Activated naive CD8-positive, alpha-beta T cell treated with anti-CD3 and anti-CD28 coated beads, Interleukin-2, amount 50 U/mL, for 24 hours (primary cell): ENCODE measurements at places on chromosomes 3 and 15.
A peak's percentile ranks its signal among the peaks of the same experiment; 100 is the strongest.

DNA sequence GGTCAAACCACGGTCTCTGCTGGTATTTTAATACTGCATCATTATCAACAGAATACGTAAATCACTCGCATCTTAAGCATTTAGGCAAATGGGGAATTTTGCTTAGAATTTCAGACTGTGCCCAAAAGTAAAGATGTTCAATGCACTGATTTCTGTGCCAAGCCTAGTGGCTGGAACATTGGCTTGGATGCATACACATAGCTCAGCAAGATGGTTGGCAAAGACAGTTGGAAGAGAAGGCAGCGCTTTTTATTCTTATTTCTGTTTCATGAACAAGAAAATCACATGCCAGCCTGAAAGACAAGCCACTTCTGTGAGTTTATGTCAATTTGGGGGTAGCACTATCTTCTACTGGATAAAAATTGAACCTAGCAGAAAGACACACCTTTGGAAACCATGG is 15.1 kb downstream of the MECOM start:
- no peak overlapping the region for H3K4me3 ChIP-seq
- no peak for DNase-seq
- no peaks in the 10 kb centered on the region for H3K4me1 ChIP-seq
- H3K27me3 ChIP-seq: peaks cover 43% of the 10 kb centered on the region

DNA sequence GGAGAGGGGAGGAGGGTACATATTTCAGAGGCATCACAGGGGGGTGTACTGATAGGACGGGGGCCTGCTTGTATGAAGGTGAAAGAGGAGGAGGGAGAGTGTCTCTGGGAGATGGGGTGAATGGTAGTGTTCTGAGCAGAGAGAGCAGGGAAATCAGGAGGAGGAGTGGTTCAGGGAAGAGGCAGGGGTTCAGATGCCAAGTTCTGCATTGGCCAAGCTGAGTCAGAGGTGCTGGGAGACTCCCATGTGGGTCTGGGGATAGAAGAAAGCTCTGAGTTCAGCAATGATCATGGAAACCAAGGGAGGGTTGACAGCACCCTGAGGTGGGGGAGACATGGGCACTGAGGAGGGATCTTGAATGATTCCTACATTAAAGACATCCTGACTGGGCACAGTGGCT is 3.0 kb downstream of the CYP8B1 start:
- H3K27ac ChIP-seq: no peak overlapping the region
- DNase-seq: no peak
- H3K27me3 ChIP-seq: no peaks in the 10 kb centered on the region
- H3K36me3 ChIP-seq: no peaks in the 10 kb centered on the region

- peaks cover 3% of the 10 kb centered on the region for H3K27me3 ChIP-seq
- H3K4me3 ChIP-seq: no peak overlapping the region
- no peaks in the 10 kb centered on the region for H3K36me3 ChIP-seq
- DNase-seq: no peak
- no peak overlapping the region for H3K27ac ChIP-seq
Observed at GRCh38 chr15:95009635-95010034, 778.3 kb downstream of the MCTP2 start.

- no peaks in the 10 kb centered on the region for H3K4me1 ChIP-seq
- no peak overlapping the region for H3K4me3 ChIP-seq
- H3K27ac ChIP-seq: no peak overlapping the region
- no peaks in the 10 kb centered on the region for H3K36me3 ChIP-seq
- H3K27me3 ChIP-seq: no peaks in the 10 kb centered on the region
Observed at GRCh38 chr3:148532326-148532725, 165.4 kb upstream of the AGTR1 start.

GRCh38 chr3:52809662-52810377 is 15.2 kb downstream of the ITIH3 start:
- H3K4me3 ChIP-seq: no peak overlapping the region
- H3K4me1 ChIP-seq: no peaks in the 10 kb centered on the region
- no peak for DNase-seq
- no peaks in the 10 kb centered on the region for H3K36me3 ChIP-seq

DNA sequence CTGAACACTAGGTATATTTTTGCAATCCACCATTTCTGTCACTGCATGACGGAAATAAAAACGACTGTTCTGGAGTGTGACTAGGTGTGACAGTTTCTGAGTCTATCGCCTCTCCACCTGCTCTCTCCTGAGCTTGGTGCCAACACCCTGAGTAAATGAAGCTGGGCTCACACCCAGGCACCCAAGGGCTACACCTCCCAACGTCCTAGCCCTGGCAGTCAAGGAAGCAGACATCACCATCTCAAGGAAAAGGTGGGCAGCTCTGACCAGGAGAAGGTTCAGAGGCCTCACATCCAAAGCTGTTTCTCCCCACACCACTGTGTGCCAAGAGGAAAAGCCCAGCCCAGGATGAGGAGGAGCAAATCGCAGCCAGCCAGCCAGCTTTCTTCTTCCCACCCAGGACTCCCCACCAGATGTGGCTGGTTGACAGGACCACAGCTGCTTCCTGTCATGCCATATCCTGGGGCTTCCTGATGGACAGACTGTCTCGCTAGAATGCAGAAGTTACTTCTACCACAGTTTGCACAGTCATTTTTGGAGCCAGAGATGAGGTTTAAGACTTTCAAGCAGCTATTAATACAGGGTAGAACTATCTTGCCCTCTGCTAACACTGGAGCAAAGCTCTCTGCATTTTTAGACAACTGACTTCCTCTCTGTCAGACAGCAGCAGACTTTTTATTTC is 3.3 kb downstream of the SCAMP2 start:
- peak overlapping the region; percentile 58 for H3K4me3 ChIP-seq
- peak; percentile 32 for DNase-seq
- no peaks in the 10 kb centered on the region for H3K27me3 ChIP-seq
- H3K27ac ChIP-seq: peak overlapping the region; percentile 84
- peaks cover 81% of the 10 kb centered on the region for H3K4me1 ChIP-seq

GRCh38 chr3:189142527-189142926 is 29.2 kb upstream of the TPRG1 start:
- H3K4me1 ChIP-seq: peaks cover 24% of the 10 kb centered on the region
- peak; percentile 8 for DNase-seq
- H3K4me3 ChIP-seq: no peak overlapping the region

DNA sequence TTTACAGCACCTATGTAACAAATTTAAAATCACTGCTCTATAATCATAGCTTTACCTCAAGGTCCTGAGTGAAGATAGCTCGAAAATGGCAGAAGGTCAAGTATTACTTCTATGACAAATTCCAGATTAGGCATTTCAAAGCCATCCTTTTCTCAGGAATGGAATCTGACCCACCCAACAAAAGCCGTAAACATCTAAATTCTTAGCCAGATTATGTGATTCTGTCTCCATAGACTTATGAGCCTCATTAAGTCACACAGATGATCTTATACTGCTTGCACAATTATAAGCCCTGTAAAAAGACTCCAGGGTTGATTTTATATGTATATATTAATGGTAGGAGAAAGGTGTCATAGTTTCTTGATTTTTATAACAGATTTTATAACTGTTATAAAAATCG is 56.9 kb downstream of the CEP152 start:
- no peak overlapping the region for H3K27ac ChIP-seq
- no peaks in the 10 kb centered on the region for H3K4me1 ChIP-seq
- H3K4me3 ChIP-seq: no peak overlapping the region

- H3K36me3 ChIP-seq: peaks cover 40% of the 10 kb centered on the region
- peaks cover 6% of the 10 kb centered on the region for H3K27me3 ChIP-seq
- peaks cover 18% of the 10 kb centered on the region for H3K4me1 ChIP-seq
- peak within 1 kb of the TSS; percentile 86 for H3K27ac ChIP-seq
- peak; percentile 93 for DNase-seq
- H3K4me3 ChIP-seq: peak within 1 kb of the TSS; percentile 92
Observed at GRCh38 chr3:48188266-48189201, at the start of gene CDC25A. CDC25A (minus strand) TSS chr3:48188417; CDS start chr3:48187947, 470 bp downstream.

GRCh38 chr3:77595371-77595870 is 555.5 kb downstream of the ROBO2 start:
- no peaks in the 10 kb centered on the region for H3K36me3 ChIP-seq
- no peak overlapping the region for H3K27ac ChIP-seq
- H3K4me3 ChIP-seq: no peak overlapping the region
- no peaks in the 10 kb centered on the region for H3K27me3 ChIP-seq
- no peaks in the 10 kb centered on the region for H3K4me1 ChIP-seq

DNA sequence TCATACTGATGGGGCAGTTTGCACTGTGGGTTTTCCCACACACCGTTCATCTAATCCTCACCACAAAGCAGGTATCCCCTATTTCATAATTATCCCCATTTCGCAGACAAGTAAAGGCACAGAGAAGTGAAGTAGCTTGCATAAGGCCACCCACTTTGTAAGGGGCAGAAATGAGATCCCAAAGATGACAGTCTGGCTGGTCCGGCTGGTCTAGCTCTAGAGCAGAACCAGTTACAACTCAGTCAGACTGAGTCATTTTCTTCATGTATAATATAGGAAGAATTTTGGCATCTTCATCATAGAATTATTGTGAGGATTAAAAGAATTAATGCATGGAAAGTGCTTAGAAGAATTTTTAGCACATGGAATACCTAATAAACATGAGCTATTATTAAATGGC is 10.6 kb downstream of the RBP1 start:
- H3K27ac ChIP-seq: no peak overlapping the region
- H3K27me3 ChIP-seq: peaks cover 2% of the 10 kb centered on the region
- no peaks in the 10 kb centered on the region for H3K36me3 ChIP-seq
- no peaks in the 10 kb centered on the region for H3K4me1 ChIP-seq
- no peak overlapping the region for H3K4me3 ChIP-seq

GRCh38 chr3:119589102-119589773 is 8.4 kb upstream of the PLA1A start:
- peaks cover 39% of the 10 kb centered on the region for H3K4me1 ChIP-seq
- H3K36me3 ChIP-seq: peaks cover 5% of the 10 kb centered on the region
- no peak overlapping the region for H3K4me3 ChIP-seq
- peaks cover 2% of the 10 kb centered on the region for H3K27me3 ChIP-seq

- H3K27ac ChIP-seq: no peak overlapping the region
- H3K27me3 ChIP-seq: peaks cover 5% of the 10 kb centered on the region
- H3K36me3 ChIP-seq: no peaks in the 10 kb centered on the region
- H3K4me1 ChIP-seq: no peaks in the 10 kb centered on the region
- no peak for DNase-seq
Observed at GRCh38 chr3:156409694-156410093, 145.2 kb downstream of the SSR3 start.

GRCh38 chr3:14141602-14142341 is 16.9 kb downstream of the TMEM43 start:
- H3K4me3 ChIP-seq: no peak overlapping the region
- H3K4me1 ChIP-seq: peaks cover 50% of the 10 kb centered on the region
- peak overlapping the region; percentile 71 for H3K27ac ChIP-seq
- no peak for DNase-seq
- H3K27me3 ChIP-seq: no peaks in the 10 kb centered on the region
- H3K36me3 ChIP-seq: peaks cover 20% of the 10 kb centered on the region

GRCh38 chr3:123586131-123586530 is 1.3 kb upstream of the HACD2 start:
- no peaks in the 10 kb centered on the region for H3K27me3 ChIP-seq
- H3K4me3 ChIP-seq: no peak overlapping the region
- no peak overlapping the region for H3K27ac ChIP-seq
- DNase-seq: peak; percentile 53
- peaks cover 20% of the 10 kb centered on the region for H3K4me1 ChIP-seq

- no peak for DNase-seq
- H3K27ac ChIP-seq: no peak overlapping the region
- no peak overlapping the region for H3K4me3 ChIP-seq
- no peaks in the 10 kb centered on the region for H3K4me1 ChIP-seq
Observed at GRCh38 chr15:70923311-70924080, 30.9 kb downstream of the LRRC49 start.
